A549 treated with AZD2906 at 1 μM for 4 hours (cell line): ENCODE measurements at places on chromosomes 6 and 20. TPM values are rescaled to one million over a fixed set of nuclear protein-coding genes. Genes with fewer than 3 reads are reported as not detected.

Gene ARFGEF3
- total RNA-seq: 0.45 to 0.59 TPM (median 0.53 TPM) in 5 replicates

Gene C6orf132
- total RNA-seq: 3.4 to 4.0 TPM (median 3.9 TPM) in 5 replicates

Gene EHMT2
- total RNA-seq: 21.5 to 29.0 TPM (median 26.5 TPM) in 5 replicates

Gene PLCB1
- 0.33 to 0.94 TPM (median 0.57 TPM) in 5 replicates for total RNA-seq

Gene ASCC3
- 14.9 to 18.5 TPM (median 15.5 TPM) in 5 replicates for total RNA-seq

Gene RIPOR2
- 0.58 to 0.81 TPM (median 0.78 TPM) in 5 replicates for total RNA-seq

Gene OR12D3
- not detected in 5 replicates for total RNA-seq

Gene EPHA7
- 0.03 to 0.13 TPM (median 0.06 TPM) in 5 replicates for total RNA-seq

Gene CGAS
- total RNA-seq: 3.6 to 4.3 TPM (median 4.2 TPM) in 5 replicates

Gene MCCD1
- total RNA-seq: not detected in 5 replicates

Gene TMEM200A
- total RNA-seq: 0.01 to 0.08 TPM (median 0.05 TPM) in 5 replicates

Gene NXT1
- 53.6 to 74.5 TPM (median 69.4 TPM) in 5 replicates for total RNA-seq

Gene EYS
- 0.02 to 0.11 TPM (median 0.10 TPM) in 4 of 5 replicates, not detected in the other for total RNA-seq
